ENCODE measurements at places on chromosomes 7 and 10.
A peak's percentile ranks its signal among the peaks of the same experiment; 100 is the strongest.

DNA sequence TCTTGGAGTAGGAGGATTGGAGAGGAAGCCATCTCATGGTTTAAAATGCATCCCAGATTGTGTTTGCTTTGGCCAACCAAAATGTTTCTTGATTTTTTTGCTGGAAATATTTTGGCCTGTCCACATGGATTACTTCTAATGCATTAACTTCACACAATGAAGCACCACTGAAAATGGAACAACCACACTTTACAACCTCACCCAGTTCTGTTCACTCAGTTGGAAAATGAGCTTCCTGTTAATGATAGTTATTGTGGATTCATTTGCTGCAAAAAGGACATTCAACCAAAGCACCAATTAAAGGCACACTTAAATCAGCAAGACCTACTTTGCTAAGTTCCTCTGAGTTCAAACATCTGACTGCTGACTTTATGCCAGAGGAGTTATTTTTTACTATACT is 11.3 kb upstream of the A1CF start:
- DNase-seq: no peak

GRCh38 chr7:75694638-75695399 is 43.9 kb downstream of the HIP1 start:
- DNase-seq: no peak

GRCh38 chr7:84354866-84355265 is 160.3 kb upstream of the SEMA3A start:
- no peak for DNase-seq

- peak; percentile 30 for DNase-seq
These were observed 49.2 kb downstream of the SVIL start for GRCh38 chr10:29585488-29585976.

DNA sequence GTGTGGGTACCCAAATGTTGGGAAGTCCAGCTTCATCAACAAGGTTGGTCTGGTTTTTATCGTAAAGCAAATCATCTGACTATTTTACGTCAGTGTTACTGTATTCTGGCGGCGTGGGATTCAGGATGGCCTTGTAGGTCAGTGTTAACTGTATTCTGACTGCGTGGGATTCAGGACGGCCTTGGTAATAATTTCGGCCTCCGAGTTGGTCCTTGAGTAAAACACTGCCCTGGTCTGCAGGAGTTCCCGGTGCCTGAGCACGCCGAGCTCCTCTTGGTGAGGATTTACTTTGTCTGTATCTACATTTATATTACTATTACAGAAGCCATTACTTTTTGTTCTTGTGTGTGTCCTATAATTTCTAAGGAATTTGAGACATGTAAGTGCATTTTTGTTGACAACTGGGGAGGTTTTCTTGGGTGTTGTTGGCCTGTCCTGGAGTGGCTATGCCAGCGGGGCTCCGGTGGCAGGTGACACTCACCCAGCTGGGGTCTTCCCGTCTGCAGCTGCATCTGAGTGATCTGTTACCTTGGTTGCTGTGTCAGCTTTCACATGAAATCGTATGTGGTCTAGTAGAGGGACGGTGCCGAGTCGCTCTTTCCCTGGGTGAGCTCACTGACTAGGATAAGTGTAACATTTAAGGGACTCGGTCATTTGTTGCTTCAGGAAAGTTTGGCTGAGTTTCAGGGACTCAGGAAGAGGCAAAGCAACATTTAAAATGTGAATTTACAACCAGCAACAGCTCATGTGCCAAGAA is 9.2 kb downstream of the GTPBP4 start:
- no peak for DNase-seq

Measured in cardiac fibroblast (primary cell).